GM23338 (cell line): ENCODE measurements at places on chromosomes 5 and 9.

- DNase-seq, result peak; percentile 29
Measured at GRCh38 chr5:37005946-37006540, 129.5 kb downstream of the NIPBL start.

DNA sequence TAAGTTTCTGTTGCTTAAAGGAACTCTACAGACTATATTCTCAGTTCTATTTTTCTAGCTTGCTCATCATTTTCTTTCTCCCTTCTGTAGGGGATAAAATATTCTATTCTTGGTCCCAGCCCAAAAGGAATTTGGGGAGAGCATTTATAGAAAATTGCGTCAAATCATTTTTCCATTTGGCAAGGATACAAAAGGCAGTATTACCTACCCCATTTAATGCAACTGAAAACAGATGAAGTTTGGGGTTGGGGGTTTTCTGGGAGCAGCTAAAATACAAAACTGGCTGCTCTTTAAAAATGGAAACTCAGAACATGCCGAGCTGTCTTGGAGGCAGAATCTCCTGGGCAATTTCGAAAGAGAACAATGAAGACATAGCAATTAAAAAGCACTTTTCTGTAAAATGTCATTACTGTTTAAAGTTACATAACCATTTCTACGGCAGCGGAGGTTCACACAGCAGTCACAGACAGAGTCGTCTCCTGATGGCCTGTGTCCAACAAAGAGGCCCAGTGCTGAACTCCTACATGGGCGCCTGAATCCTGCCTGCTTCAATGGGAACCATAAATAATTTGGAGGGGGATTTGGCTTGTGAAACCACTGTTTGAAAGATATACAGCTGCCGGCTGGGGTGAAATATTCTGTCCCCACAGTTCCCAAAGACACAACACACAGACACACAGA lies 152.4 kb downstream of the BRINP1 start:
- DNase-seq, result no peak

GRCh38 chr5:56299212-56299611 lies 66.1 kb upstream of the ANKRD55 start:
- no peak for DNase-seq

DNA sequence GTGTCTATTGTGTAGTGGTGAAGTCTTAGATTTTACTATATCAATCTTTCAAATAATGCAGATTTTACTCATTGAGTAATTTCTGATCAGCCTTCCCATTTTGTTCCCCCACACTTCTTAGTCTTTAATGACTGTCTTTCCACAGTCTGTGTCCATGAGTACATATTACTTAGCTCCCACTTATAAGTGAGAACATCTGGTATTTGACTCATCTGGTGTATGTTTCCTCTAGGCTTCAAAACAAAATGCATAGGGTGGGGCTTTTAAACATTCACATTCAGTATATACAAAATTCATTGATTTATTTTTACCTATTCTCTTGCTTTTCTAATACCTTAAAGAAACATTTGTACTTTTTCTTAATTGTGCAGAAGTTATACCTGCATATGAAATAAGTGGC lies 513.0 kb downstream of the MTRR start:
- DNase-seq, result no peak

DNA sequence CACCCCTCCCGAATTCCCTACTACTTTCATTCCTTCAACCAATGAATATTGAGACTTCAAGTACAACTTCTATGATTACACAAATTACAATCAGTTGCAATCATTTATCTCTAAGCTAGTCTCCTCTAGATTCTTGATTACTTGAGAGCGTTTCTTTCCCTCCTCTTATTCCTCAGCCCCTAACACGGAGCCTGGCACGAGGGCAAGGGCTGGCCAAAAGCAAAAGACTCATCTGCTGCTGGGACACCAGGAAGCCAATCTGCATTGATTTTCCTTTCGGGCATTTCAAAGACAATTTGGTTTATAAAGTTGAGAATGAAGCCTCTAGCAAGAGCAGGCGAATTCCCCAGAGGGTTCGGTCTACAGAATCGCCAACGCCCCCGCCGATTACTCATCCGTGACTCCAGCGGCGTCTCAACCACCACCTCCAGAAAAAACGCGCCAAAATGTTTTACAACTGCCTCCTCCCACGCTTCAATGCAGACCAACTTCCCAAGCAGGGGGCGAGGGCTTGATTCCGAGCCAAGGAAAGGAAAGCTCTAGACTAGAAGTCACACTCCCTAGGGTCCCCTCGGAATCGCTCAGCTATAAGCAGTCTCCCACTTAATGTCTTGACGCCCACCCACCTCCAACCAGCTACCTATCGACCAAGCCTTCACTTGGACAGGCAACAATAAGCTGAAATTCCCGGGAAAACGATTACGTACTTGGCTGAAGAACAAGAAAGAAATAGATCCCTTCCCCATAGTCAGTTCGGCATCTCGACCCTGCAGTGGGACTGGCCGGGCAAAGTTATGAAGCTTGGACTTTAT lies 1.5 kb downstream of the PCSK1 start:
- DNase-seq, result peak; percentile 64

DNA sequence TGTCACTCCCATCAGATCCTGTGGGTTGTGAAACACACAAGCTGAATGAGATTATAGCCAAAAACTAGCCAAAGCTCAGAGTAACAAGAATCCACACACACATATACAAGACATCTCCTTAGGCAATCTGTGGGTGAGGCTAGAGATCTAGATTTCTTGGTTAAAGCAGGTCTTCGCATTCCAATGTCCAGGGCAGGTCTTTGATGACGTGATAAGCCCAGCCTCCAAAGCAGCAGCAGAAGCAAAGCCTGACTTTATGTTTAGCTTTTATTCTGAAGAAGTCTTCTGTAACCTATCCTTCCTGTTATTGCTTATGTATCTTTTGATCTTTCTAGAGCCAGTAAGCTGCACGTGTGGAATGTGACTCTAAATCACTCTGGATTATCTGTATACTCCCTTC lies 199.1 kb upstream of the SLC30A5 start:
- no peak for DNase-seq

DNA sequence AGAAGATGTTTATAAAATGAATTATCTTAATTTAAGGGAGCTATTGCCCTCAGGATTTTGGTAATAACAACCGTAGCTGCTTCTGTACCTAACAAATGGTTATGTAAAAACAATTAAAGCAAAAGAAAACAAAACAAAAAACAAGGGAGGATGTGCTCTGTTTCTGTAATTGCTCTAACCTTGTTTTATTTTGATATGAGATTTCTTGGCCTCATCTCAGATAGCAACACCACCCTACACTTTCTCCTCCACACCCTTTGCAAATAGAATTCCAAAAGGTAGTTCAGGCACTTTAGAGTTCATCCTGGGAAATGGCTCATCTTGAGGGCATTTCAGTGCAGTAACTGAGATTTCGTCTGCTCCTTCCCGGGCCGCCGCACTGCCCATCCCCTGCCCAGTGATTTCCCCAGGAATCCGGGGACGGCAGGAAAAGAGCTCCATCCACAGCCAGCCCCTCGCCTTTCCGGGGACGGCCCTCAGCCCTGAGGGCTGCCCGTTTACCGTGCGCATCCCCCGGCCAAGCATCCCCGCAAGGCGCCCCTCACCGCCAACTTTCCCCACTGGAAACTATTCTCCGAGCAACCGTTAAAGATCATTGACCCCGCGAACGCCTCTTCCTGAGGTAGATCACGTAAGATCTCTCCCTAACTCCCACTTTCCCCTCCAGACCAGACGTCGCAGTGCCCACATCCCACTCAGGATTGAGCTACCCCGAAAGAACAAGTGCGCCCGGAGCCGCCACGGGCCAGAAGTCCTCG lies 1.2 kb downstream of the FNBP1 start:
- peak; percentile 45 for DNase-seq

DNA sequence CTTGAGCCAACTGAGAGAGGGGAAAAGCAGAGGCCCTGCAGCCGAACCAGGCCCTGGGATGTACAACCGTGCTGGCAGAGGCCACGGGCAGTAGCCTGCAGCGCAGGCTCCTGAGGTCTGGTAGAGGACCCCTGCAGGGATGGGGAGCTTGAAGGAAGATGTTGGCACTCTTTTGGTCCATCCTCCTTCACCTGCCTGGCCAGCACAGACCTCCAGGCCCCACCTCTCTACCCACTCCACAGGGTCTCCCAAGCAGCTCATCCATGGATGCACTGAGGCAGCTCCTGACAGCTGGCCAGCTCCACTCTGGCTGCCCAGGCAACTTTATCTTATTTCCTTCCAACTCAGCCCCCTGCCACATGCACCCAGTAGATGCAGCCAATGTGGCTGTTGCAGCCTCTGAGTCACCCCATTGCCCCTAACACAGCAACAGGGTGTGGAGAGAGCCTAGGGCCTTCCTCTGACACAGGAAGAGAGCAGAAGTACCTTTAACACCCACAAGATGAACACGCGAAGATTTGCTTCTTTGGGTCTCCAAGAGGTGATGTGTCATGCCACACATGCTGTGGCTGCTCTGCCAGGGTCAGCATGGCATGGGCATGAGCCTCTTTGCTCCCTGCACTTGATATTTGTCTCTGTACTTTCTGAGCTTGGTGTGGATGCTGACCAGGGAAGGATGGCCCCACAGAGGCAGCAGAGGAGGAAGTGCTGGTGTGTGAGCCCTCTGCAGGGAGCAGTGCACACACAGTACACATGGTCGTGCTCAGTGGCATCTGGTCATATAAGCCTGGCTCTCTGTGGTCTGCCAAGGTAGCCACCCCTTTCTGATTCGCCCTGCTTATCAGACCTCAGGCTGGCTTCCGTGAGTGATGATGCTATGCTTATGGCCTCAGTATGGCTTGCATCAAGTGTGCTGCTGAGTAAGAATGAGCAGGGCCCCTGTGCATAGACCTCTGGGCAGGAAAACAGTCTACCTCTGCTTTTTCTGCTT lies 117.2 kb downstream of the NRG2 start:
- DNase-seq, result no peak

DNA sequence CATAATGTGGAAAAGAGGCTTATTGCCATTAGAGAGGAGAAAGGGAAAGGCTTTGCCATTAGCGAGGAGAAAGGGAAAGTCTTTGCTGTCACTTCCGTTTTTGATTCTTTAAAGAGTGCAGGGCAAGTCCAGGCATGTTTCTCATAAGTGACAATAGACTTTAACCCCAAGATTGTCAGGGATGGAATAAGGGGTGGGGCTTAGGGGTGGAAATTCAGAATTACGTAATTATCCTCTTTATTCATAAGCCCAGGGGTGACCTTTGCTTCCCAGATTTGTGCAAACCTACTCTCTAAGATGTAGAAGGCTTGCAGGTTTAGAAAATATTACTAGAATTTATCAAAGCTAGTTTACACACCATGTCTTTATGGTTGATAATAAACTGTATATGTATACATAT lies 2.3 kb upstream of the PLK2 start:
- DNase-seq, result peak; percentile 28

GRCh38 chr5:68269820-68270219 lies 54.3 kb downstream of the PIK3R1 start:
- DNase-seq, result no peak

GRCh38 chr9:103991698-103992097 lies 102.4 kb upstream of the SMC2 start:
- no peak for DNase-seq

DNA sequence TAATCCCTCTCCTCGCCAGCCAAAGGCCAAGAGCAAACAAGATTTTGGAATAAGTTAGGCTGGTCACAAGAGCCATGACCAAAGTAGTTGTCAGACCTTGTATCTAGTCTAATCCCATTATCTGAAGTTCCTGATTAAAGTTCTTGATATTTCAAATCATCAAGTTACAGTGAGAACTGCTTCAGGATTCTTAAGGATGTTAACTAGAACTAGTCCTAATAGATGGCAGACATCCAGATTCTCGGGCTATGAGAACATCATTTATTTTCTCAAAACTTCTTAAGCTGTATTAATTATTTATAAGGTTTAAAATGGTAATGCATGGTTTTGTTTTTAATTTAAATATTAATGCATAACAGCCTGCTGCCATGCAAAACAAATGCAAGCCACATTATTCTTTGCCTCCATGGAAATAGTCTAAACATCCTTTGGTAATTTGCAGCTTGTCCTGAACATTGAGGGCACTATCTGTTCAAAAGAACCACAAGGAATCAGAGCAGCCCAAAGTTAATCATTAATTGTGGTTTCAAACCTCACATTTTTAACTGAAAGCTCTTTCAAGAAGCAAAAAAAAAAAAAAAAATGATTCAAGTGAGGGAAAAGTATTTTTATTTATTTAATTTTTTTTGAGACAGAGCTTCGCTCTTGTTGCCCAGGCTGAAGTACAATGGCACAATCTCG lies 95.1 kb downstream of the TTC39B start:
- no peak for DNase-seq

- peak; percentile 81 for DNase-seq
Measured at GRCh38 chr5:170070556-170071412, 34.9 kb upstream of the FOXI1 start.

- no peak for DNase-seq
Measured at GRCh38 chr9:76257311-76257710, 136.9 kb downstream of the RFK start.

DNA sequence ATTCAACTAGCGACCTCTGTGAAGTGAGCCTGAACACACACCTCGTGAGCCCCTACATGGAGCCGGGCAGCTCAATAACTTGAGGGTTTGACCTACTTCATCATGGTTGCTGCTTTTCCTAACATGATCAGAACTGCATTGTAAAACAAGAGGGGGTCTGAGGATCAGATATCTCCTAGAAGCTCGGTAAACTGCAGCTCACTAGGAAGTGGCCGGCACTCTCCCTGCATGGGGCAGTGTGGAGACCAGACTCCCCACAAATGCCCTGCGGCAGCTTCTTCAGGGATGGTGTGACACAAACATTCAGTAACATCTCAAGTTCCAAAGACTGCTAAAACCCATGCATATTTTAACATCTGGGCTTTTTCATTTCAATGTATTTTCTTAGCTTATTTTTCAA lies 18.5 kb downstream of the LHFPL2 start:
- no peak for DNase-seq

DNA sequence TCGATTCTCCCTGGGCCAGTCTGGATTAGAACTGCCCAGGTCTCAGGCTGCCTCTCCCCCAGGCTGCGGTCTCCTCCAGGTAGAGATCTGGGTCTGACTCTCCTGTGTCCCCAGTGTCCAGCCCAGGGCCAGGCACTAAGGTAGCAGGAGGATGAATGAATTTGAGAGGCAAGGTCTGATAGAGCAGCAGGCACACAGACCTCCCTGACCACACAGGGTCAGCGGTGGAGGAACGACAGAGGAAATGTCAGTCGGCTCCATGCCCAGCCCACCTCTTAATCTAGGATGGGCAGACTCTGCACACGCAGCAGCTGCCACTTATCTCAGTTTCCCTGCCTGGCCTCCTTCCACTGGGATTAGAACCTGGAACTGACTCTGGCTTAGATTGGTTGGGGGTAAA lies 272.7 kb upstream of the MVB12B start:
- no peak for DNase-seq
